Stimulated activated CD4-positive, alpha-beta T cell treated with anti-CD3 and anti-CD28 coated beads, Interleukin-1b, Interleukin-23, amount 100 ng/mL, for 4 hours (primary cell): ENCODE measurements at places on chromosomes 13 and 19.

GRCh38 chr13:107347641-107348369, 779.9 kb upstream of the ARGLU1 start:
- no peak for DNase-seq

DNA sequence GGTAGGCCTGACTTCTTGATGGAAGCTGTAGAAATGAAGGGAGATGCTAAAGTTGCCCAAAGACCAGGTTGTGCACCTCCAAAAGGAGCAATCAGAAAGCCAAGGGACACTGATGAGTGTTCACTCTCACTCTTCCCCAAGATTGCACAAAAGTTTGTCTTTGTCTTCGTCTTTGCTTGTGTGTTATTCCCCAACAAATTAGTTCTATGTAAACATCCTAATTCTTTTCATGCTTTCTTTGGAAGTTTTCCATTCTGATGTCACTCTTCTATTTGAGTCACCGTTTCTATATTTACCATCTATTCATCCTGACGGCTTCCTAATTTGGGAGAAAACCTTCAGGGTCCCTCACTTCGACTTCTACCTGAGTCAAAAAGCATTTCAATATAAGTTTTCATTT, 3.7 kb upstream of the TMEM272 start:
- DNase-seq, result no peak

DNA sequence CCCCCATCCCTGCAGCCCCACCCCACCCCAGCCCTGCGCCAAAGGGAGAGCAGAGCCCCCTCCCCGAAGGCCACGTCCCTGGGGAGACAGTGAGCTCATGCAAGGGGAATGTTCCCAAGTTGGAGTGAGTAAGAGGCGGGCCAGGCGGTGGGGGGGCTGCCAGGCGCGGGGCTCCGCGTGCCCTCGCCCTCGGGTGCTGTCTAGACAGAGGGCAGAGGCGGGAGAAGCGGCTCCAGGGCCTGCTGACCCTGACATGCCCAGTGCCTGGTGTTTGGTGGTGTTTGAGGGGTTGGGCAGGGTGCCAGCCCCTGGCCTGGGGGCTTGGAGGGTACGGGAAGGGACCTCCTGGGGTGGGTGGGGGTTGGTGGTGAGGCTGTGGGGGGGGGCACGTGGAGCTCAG, 1.0 kb downstream of the FSTL3 start:
- DNase-seq, result no peak

DNA sequence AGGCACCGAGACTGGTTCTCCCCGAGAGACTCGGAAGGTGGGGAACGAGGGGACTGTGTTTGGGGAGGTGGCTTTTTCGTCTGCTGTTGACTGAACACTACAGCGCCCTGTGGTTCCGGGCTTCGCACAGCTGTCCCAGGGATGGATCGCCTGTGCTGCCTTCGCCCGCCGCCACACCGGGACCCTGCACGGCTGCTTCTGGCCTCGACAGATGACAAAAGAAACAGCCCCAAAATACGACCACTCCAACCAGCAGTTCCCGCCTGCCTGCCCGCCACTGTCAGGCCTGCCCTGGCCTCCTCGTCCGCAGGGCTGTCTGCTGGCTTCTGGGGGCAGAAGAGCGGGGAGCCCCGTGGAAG, 13.3 kb upstream of the GNA15 start:
- no peak for DNase-seq

- DNase-seq, result no peak
These were observed 93.2 kb downstream of the TEX29 start for GRCh38 chr13:111413407-111414187.

DNA sequence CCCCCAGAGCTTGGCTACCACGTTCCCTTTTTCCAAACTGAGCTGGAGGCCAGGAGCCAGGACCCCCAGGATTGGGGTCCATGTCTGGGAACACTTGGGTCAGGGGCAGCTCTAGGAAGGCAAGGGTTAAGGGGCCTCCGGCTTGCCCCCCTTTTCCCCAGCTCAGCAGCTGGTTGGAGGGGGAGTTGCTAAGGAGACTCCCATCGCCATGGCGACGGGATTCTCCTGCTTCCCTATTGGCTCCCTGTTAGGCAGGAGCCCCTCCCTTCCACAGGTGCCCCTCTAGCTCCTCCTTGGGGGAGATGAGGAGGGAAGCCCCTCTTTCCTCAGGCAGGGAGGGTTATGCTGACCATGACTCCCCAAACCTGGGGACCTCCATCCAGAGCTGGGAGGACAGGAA, 33.9 kb downstream of the PDE4A start:
- DNase-seq, result no peak

DNA sequence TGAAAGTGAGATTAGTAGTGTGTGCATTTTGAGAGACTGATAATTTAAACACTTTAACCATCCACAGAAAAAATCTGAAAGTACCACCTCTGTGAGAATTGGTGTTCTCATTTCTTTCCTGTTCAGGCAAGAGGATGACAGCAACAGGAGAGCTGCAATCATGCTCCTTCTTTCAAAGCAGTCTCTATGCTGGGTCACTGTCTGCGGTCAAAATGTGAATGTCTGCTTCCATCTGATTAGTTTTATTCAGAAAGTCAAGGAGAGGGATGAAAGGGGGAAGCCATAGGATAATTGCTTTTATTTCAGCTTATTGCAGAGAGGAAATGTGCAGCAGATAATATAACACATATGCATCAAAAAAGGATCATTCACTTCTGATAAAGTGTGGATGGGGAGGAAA, 314.0 kb upstream of the GPC6 start:
- DNase-seq, result no peak

GRCh38 chr13:91112201-91112923, 235.1 kb upstream of the MIR17HG start:
- DNase-seq, result no peak

DNA sequence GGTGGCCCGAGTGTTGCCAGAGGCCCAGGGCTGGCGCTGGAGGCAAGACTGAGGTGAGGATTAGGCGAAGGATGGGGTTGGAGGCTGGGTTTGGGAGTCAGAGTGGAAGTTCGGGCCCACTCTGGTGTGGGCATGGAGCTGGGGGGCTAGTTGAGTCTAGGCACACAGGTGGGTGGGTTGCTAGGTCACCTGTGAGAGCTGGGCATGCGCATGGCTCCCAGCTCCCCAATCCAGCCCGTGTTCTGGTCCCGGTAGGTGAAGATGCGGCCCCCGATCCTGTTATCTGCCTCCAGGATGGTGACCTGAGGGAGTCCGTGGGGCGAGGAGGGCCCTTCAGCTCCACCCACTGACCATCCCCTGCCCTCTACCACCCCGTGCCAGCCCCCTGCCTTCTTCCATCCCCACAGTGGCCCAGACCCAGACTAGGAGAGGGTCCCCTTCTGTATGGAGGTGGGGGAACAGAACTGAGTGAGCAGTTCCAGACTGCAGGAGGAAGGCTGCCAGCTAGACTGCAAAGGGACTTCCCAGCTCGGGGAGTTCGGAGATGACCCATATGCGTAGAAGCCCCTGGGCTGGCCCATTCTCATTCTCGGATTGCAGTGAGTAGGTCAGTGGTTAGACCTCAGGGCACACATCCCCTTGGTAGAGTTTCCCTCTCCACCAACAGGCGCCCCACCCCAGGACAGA, 1.7 kb downstream of the IL4I1 start:
- DNase-seq, result no peak

- DNase-seq, result no peak
These were observed 311.3 kb downstream of the KLF12 start for GRCh38 chr13:73822668-73823592.

DNA sequence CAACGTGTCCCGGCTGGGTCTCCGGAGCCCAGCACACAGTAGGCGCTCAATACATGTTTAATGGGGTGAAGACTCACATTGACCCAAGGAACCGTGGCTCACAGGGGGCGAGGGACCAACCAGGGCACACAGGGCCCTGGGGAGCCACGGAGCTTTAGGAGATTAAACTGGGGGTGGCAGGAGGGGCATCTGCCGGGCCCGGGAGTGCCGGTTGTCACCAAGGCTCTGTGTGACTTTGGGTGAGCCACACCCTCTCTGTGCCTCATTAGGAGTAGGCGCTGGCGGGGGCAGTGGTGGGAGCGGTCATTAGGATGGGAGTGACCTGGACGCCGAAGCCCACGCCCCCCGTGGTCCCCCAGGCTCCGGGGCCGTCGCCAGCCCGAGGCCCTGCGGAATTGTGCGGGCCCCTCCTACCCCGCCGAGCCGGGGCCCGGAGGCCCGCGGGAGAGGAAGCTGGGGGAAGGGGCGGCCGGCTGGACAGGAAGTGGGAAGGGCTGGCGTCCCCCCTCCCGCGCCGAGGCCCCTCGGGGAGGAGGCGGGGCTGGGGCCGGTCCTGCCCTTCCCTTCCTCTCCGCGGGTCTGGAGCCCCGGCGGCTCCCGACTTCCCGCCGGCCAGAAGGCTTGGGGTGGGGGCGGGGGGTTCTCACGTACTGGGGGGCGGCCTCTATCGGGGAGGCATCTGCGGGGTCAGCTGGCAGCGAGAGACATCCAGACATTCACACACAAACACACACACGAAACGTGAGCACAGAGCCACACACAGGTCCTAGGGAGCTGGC, 1.8 kb upstream of the SSBP4 start:
- DNase-seq, result no peak

DNA sequence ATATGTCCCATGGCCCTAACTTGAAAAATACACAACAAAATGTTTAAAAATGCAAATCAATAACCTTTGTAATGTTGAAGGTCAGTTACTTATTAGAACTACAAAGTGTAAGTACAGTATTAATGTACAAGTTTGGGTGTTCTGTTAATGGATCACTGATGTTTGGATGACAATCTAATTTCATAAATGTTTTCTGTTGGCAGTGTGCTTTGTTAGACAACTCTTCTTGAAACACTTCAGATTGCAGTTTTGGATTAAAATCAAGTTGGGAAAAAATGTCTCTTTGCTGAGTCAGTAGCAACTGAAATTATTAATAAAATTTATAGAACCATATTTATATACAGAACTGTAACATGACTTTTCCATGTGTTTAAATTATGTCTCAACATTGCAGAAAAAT, 1063.5 kb upstream of the PCDH9 start:
- no peak for DNase-seq

DNA sequence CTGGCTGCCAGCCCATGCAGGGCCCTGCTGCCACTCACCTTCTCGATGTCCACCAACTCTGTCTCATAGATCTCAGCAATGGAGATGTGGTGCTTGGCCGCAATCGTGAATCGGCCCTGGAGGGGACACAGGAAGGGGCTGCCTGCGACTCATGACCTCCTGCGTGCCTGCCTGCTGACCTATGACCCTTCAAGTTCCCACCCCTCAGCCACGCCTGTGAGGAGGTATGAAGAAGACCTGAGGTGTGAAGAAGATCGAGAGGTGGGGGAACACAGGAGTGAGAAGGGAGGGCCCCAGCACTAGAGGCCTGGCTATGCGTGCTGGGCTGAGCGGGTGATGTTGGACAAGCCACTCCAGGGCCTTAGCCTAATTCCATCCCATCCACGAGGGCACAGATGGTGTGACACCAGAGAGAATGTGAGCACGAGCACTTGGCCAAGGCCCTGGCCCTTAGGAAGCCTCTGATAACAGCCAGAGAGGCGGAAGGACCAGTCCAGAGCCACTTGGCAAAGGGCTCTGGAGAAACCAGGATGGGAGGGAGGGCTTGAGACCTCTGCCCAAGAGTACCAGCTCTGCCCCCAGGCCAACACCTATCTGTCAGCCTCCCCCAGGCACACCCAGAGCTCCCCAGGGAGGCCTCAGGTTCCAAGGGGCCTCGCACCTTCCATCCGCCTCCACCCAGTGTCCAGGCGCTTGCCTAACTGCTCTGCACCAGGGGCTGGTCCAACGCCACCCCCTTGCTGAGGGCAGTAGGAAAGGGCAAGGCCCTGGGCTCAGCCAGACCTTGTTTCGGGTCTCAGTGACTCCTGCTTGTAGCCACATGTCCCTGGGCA, 9.6 kb upstream of the KPTN start:
- no peak for DNase-seq

- no peak for DNase-seq
These were observed 83.9 kb upstream of the TSC22D1 start for GRCh38 chr13:44660050-44660449.

DNA sequence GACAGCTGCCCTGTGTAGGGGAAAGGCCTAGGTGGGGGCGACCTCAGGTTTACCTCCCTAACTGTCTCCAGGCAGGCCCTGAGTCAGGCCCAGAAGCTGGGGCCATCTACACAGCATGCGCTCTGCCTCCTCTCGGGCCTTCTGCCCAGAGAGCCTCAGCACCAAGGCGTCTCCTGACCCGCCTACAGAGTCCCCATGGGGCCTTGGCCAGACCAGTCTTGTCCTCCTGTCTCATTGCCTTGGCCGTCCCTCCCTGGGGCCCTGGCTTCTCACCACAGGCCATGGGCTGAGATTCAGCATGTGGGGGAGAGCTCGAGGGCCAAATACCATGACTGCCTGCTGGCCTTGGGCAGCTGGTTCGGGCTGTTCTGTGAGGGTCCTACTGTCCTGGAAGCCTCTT, 59.0 kb downstream of the SMARCA4 start:
- DNase-seq, result no peak

DNA sequence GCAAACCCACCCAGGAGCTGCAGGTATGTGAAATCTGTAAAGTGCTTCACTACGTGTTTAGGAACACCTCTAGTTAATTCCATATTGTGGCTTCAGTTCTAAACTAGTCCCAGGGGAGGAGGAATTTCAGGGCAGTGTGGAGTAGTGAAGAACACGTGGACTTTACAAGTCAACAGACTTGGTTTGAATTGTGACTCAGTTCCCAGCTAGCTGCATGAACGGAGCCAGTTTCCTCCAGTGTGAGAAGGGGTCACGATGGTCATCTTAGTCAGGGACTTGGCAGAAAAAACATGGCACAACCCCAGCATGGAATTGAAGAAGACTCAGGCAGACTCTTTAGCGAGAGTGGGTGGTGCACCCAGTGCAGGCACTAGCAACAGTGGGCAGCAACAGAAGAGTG, 175.7 kb upstream of the UBL3 start:
- DNase-seq, result no peak

- DNase-seq, result no peak
These were observed 7.0 kb upstream of the TMC4 start for GRCh38 chr19:54179921-54180461.

GRCh38 chr19:40663695-40664692, 26.5 kb downstream of the NUMBL start:
- no peak for DNase-seq

- DNase-seq, result no peak
These were observed 1003.7 kb downstream of the SLITRK1 start for GRCh38 chr13:82878536-82878935.

GRCh38 chr19:20287070-20287469, 120.1 kb downstream of the ZNF486 start:
- DNase-seq, result no peak

DNA sequence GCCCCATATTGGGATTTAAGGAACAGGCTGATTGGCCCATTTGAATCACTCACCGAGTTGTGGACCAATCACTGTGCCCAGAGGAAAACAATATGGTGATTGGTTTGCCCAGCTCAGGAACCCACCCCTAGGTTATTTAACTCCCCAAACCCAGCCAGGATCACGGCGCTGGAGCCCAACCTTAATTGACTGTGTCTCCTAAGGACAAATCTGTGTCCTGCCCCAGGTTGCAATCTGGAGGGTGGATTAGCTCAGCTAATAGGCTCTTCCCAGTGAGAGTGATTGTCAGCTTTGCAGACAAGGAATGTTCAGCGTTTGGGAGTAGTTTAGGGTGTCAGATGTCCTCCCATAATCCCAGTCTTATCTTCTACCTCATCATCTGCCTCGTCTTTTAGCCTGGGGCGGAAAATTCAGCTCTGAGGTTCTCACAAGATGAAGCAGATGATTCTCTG, 3.5 kb upstream of the ZNF358 start:
- no peak for DNase-seq

- no peak for DNase-seq
These were observed 1.6 kb downstream of the FSTL3 start for GRCh38 chr19:677601-678436.
